Occipital lobe (tissue), 3 donors: ENCODE measurements at places on chromosomes 13 and 19.

- DNase-seq = no peak
These were observed 23.3 kb downstream of the NOTCH3 start for GRCh38 chr19:15177269-15178116.

DNA sequence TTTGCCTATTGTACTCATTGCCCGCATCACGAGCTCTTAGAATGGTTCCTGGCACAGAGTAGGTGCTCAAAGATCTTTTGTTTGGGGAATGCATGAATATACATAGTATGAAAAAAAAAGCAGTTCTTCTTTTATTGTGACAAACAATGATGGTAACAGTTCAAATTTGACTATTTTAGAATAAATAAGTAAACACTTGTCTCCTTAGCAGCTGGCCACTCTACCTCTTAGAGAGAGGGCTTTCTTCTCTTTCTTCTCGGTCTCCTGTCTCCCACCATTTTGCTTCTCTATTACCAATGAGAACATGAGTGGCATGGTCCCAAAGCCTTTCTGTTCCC lies 639 bp upstream of the SLAIN1 start:
- no peak for DNase-seq

DNA sequence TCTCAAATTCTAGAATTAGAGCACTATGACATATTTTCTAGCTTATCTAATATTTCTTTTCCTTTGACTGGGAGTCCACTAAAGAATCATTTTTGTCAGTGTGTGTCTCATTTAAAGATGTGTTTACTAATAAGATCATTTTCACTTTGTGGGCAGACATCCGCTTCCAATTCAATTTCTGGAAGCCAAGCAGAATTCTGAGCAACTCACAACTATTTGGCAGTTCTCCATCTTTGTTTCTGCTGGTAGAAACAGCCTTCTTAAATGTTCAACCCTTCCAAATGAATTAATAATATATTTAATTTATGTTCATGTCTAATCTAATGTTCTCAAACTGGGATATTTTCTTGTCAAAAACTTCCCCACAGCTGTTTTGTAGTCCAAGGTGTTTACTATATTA lies 411.8 kb downstream of the KCTD12 start:
- no peak for DNase-seq

DNA sequence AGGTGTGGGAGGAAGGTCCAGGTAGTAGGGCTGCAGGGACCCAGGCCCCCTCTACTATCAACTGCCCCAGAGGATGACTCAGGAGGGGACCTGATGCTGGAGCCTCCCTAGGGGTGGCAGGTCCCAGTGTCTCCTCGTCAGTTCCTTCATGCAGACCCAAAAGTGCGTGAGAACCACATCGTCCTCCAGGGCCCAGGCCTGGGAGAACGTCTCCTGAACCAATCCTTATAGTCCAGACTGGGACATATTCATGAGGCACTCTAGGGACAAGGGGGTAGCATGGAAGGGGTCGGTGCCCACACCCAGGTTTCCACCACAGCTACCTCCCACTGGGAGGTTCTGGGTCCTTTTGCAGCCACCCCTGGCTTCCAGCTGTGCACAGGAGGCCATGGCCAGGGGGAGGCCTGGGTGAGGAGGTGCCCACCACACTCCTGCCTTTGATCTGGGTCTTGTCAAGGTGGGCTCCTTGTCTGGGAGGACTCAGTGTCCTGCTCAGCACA lies 38.0 kb upstream of the TPM4 start:
- no peak for DNase-seq

GRCh38 chr19:6604906-6605305 lies 14.0 kb upstream of the CD70 start:
- no peak for DNase-seq

DNA sequence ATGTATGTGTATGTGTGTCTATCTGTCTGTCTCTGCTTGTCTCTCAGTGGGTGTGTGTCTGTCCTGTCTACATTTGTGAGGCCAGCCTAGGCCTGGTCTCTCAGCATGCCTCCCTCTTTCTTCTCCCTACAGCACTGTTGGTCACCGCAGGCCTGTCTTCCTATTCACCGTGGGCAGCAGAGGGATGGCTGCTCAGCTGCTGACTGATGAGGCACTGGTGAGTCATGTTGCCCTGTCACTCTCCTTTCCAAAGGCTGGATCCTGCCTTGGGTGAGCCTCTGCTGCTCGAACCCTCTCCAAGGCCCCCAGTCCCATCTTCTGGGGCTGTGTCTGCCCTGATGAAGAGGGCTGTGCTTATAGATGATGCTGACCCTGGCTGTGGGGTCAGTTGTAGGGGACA lies 6.3 kb downstream of the ZNF71 start:
- no peak for DNase-seq

- DNase-seq = no peak
These were observed 67.6 kb downstream of the UBL3 start for GRCh38 chr13:29782798-29783197.

GRCh38 chr19:49148784-49149651 lies 6.2 kb downstream of the HRC start:
- peak; percentile 80 for DNase-seq
